ENCODE measurements at places on chromosomes 5 and 9. TPM values are rescaled to one million over a fixed set of nuclear protein-coding genes. Genes with fewer than 3 reads are reported as not detected.

The EQTN gene
- total RNA-seq, result 1.2 TPM

The WDR38 gene
- total RNA-seq, result not detected

The PCDHB7 gene
- 2.8 TPM for total RNA-seq

The DIPK1B gene
- total RNA-seq, result 13.4 TPM

The PCDHGA10 gene
- total RNA-seq, result 5.4 TPM

The FCN1 gene
- total RNA-seq, result 9.4 TPM

The LPAR1 gene
- total RNA-seq, result 27.1 TPM

The SLC34A1 gene
- not detected for total RNA-seq

The DNAH5 gene
- 1.1 TPM for total RNA-seq

The CRHBP gene
- 4.0 TPM for total RNA-seq

The SIGMAR1 gene
- 152 TPM for total RNA-seq

The TYRP1 gene
- total RNA-seq, result not detected

The TNFSF15 gene
- total RNA-seq, result 0.27 TPM

The ERAP2 gene
- total RNA-seq, result 12.0 TPM

The SEMA5A gene
- total RNA-seq, result 3.9 TPM

The PPP3R2 gene
- total RNA-seq, result not detected

The FOXD4L3 gene
- not detected for total RNA-seq

The SLC24A2 gene
- 0.04 TPM for total RNA-seq

The ACTBL2 gene
- not detected for total RNA-seq

The TAF11L5 gene
- total RNA-seq, result not detected

The MRPL36 gene
- 63.4 TPM for total RNA-seq

The CARTPT gene
- total RNA-seq, result 40.2 TPM

The DENND4C gene
- total RNA-seq, result 117 TPM

The PCDHB8 gene
- total RNA-seq, result 1.1 TPM

The IFNW1 gene
- not detected for total RNA-seq

The UGT3A1 gene
- total RNA-seq, result not detected

The ADRB2 gene
- 2.8 TPM for total RNA-seq

The CEL gene
- total RNA-seq, result 0.62 TPM

The ZDHHC11 gene
- total RNA-seq, result 19.1 TPM

The FGFR4 gene
- 5.8 TPM for total RNA-seq
